Psoas muscle (tissue), 8 donors: ENCODE measurements at places on chromosomes 7 and 10. TPM values are rescaled to one million over a fixed set of nuclear protein-coding genes. Genes with fewer than 3 reads are reported as not detected.
A peak's percentile ranks its signal among the peaks of the same experiment; 100 is the strongest.

ACHE gene
- total RNA-seq = 32.7 TPM

GRCh38 chr10:103685880-103686669 is 169.3 kb downstream of the SH3PXD2A start:
- no peaks in the 10 kb centered on the region for H3K27me3 ChIP-seq
- H3K4me3 ChIP-seq = no peak overlapping the region
- H3K36me3 ChIP-seq = no peaks in the 10 kb centered on the region
- H3K4me1 ChIP-seq = peaks cover 9% of the 10 kb centered on the region
- no peak overlapping the region for H3K27ac ChIP-seq

DNA sequence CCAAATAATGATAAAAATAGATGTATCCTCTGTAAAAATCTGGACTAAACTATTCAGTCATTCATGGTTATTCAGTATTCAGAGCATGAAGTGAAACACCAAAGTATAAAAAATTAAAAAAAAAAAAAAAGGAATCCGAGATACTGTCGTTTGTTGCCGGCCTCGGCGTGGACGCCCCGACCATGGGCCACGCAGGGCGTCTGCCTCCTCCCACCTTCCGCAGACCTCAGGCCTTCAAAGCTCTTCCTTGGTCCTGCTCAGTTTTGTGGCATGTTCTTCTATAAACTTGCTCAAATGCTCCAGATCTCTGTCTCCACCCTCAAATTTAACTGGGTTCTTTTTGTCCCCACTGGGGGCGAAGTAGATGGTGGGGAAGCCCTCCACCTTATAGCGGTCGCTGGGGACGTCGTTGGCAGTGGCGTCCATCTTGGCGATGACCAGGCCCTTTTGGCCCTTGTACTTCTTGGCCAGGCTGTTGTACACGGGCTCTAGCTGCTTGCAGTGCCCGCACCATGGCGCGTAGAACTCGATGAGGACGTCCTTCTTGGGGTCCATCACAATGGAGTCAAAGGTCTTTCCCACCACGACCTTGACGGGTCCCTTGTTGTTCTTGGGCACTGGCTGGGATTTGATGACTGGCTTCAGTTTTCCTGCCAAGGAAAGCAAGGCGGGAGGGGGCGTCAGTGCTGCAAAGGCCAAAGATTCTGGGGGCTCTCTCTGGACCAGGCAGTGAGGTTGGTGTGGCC is 24.6 kb downstream of the PDIA4 start:
- H3K27ac ChIP-seq = no peak overlapping the region
- peak; percentile 33 for DNase-seq
- H3K4me1 ChIP-seq = no peaks in the 10 kb centered on the region
- H3K27me3 ChIP-seq = no peaks in the 10 kb centered on the region
- H3K4me3 ChIP-seq = no peak overlapping the region

- peaks cover 13% of the 10 kb centered on the region for H3K27me3 ChIP-seq
- no peaks in the 10 kb centered on the region for H3K4me1 ChIP-seq
- no peak overlapping the region for H3K27ac ChIP-seq
- DNase-seq = no peak
- no peak overlapping the region for H3K4me3 ChIP-seq
- no peaks in the 10 kb centered on the region for H3K36me3 ChIP-seq
Measured at GRCh38 chr10:75617485-75618155, 186.2 kb downstream of the LRMDA start.

DNA sequence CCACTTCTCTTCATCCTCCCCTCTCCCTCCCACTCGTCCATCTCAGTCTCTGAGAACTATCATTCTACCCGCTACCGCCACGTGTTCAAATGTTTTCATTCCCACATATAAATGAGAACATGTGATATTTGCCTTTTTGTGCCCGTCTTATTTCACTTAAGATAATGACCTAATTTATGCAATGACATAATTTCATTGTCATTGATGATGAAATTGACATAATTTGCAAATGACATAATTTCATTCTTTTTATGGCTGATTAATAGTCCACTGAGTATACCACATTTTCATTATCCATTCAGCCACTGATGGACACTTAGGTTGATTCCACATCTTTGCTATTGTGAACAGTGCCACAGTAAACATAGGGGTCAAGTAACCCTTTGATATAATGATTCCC is 292.3 kb downstream of the GRID1 start:
- H3K27ac ChIP-seq = no peak overlapping the region
- no peaks in the 10 kb centered on the region for H3K27me3 ChIP-seq
- H3K4me1 ChIP-seq = no peaks in the 10 kb centered on the region
- no peaks in the 10 kb centered on the region for H3K36me3 ChIP-seq
- DNase-seq = no peak

DNA sequence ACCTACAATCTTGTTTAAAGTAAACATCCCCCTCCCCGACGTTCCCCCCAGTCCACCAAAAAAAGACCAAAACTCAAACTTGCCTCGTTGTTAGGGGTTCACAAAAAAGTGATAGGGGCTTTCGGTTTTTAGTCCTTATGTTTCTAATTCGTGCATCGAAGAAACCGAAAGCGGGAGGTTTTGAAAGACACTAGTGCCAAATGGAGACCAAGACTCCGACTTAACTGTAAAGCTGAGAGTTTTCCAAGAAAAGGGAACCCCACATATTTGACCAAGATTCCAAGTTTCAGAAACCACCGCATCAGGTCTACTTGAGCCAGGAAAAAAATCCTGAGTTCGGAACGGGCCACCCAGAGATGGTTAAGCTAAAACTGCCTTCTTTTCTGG is 534 bp downstream of the PSMA2 start:
- no peak for DNase-seq
- H3K36me3 ChIP-seq = peaks cover 27% of the 10 kb centered on the region
- peaks cover 31% of the 10 kb centered on the region for H3K4me1 ChIP-seq
- peak overlapping the region; percentile 93 for H3K4me3 ChIP-seq
- H3K27me3 ChIP-seq = no peaks in the 10 kb centered on the region

ZNF804B gene
- total RNA-seq = not detected

GRCh38 chr10:91313796-91314485 is 93.5 kb downstream of the PCGF5 start:
- H3K27me3 ChIP-seq = no peaks in the 10 kb centered on the region
- no peak overlapping the region for H3K4me3 ChIP-seq
- H3K27ac ChIP-seq = no peak overlapping the region
- no peak for DNase-seq

DNA sequence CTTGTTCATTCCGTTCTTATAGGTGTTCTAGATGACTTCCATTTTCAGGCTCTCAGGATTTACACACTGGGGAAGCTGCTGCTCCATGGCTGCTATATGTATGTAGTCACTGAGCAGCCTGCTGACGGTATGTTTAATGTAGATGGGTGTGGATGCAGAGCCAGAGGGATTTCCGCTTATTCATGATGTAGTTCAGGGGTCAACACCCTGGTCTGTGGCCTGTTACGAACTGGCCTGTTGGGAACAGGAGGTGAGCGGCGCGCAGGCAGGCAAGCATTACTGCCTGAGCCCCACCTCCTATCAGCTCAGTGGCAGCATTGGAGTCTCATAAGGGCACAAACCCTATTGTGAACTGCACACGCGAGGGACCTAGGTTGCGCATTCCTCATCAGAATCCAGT is 33.9 kb downstream of the DNAJB6 start:
- no peak overlapping the region for H3K27ac ChIP-seq
- H3K4me3 ChIP-seq = no peak overlapping the region
- H3K4me1 ChIP-seq = peaks cover 14% of the 10 kb centered on the region
- DNase-seq = no peak

GRCh38 chr7:129615018-129615417 is 3.5 kb downstream of the NRF1 start:
- no peak for DNase-seq
- H3K4me3 ChIP-seq = no peak overlapping the region
- no peak overlapping the region for H3K27ac ChIP-seq
- H3K36me3 ChIP-seq = no peaks in the 10 kb centered on the region
- H3K4me1 ChIP-seq = peaks cover 37% of the 10 kb centered on the region

FFAR4 gene
- total RNA-seq = not detected

HOXA10 gene
- 34.3 TPM for total RNA-seq

CALHM1 gene
- not detected for total RNA-seq

DNA sequence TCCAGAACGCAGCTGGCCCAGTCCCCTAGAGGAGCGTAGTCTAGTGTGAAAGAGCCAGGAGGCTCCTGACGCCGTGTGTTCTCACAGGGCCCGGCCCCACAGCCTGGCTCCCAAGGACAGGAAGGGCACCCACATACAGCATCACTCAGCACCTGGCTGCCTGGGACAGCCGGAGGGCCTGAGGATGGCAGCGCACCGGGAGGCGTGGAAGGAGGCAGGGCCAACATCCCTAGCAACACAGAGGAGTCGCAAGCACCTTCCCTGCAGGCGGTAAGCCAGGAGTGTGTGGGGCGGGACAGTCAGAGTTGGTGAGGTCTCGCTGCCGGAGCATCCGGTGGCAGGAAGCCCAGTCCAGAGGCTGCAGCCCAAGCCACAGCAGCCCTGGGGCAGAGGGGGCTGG is 125.8 kb downstream of the MAD1L1 start:
- no peaks in the 10 kb centered on the region for H3K27me3 ChIP-seq
- no peak overlapping the region for H3K27ac ChIP-seq
- no peak overlapping the region for H3K4me3 ChIP-seq
- no peaks in the 10 kb centered on the region for H3K36me3 ChIP-seq
- DNase-seq = peak; percentile 70

- peaks cover 46% of the 10 kb centered on the region for H3K4me1 ChIP-seq
- no peak overlapping the region for H3K4me3 ChIP-seq
- H3K27ac ChIP-seq = peak overlapping the region; percentile 5
- H3K27me3 ChIP-seq = no peaks in the 10 kb centered on the region
- DNase-seq = no peak
- peaks cover 40% of the 10 kb centered on the region for H3K36me3 ChIP-seq
Measured at GRCh38 chr7:26183545-26184280, 16.8 kb downstream of the HNRNPA2B1 start.

DNA sequence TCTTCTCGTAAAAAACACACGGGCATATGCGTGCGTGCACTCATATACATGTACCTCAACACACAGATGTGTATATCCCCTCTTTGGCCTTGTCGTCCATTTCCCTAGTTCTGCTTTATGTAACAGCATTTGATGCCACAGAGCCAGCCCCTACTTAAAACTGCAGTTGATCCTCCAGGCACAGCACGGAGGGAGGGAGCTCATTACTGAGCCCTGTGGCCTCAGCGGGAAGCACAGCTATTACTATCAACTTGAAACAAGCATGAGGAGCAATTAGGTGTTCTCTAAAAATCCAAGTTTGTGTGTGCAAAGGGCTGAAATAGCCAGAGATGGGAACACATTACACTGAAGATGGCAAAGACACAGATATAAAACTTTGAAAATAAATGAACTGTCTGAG is 580.9 kb downstream of the GLRX3 start:
- DNase-seq = no peak
- H3K4me1 ChIP-seq = no peaks in the 10 kb centered on the region
- H3K36me3 ChIP-seq = no peaks in the 10 kb centered on the region

GIMAP8 gene
- 6.3 TPM for total RNA-seq
